ENCODE measurements at places on chromosomes 3 and 15. TPM values are rescaled to one million over a fixed set of nuclear protein-coding genes. Genes with fewer than 3 reads are reported as not detected.

DNA sequence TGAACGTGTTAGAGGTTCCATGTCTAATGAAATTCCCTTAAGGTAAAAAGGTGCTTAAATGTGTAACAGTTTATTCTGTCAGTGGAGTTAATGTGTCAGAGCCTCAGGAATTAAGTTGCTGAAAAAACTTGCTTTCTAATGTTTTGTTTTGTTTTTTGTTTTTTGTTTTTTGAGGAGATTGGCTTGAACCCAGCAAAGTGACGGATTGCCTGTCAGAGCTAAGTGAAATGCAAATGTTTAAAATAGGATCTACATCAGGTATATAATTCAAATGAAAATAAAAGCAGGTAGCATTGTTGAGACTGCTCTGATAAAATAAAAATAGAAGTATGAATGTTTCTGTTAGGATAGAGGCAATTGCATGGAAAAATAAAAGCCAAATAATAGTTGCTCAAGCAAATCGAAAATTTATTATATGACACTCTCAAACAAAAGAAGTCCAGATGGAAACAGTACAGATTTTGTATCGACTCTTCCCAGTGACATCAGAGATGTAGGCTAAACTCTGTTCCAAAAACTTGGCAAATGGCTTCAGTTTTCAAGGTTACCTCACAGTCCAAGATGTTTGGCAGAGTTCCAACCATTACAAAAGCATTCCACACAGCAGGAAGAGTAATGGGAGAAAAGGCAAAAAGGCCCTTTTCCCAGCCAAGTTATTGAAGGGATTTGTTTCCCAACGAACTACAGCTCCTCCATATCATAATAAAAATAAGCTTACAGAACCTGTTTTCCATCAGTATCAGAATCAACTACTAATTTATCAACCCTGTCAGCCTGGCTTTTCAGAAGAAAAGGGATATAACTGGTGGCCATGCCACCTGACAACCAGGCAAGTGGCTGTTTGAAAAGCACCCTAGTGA lies 291.0 kb downstream of the TBL1XR1 start:
- no peak overlapping the region for H3K27ac ChIP-seq
- no peaks in the 10 kb centered on the region for H3K4me1 ChIP-seq
- DNase-seq, result peak; percentile 23
- H3K36me3 ChIP-seq, result no peaks in the 10 kb centered on the region

MAP1A gene
- total RNA-seq, result 0.06 TPM

DNA sequence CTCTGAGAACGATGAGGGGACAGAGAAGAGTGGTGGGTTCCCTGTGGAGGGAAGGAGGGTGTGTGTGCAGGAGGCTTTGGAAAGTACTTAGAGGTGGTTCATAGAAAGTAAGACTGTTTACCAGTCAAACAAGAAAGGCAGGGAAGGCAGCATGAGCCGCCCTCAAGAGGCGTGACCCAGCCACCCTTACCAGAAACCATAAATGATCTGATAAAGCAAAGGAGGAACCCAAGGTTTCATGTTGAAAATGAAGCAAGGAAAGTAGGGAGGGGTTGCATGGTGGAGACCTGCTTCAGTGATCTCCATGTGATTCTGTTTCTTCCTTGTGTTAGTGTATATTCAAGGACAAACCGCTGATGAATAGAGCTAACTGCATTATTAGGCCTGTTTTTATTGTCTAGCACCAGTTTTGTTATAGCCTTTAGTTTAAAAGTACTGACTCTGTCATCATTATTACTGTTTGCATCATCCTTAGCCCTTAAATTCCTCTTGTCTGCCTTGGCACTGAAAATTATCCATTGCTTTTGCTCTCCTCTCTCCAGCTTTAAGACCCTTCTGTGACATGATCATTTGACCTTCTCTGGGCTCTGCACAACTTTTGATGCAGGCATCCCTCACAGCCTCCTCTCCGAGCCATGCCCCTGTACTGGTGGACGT lies 96.1 kb downstream of the STAC start:
- H3K36me3 ChIP-seq, result no peaks in the 10 kb centered on the region
- H3K27ac ChIP-seq, result no peak overlapping the region
- H3K4me3 ChIP-seq, result no peak overlapping the region

DNA sequence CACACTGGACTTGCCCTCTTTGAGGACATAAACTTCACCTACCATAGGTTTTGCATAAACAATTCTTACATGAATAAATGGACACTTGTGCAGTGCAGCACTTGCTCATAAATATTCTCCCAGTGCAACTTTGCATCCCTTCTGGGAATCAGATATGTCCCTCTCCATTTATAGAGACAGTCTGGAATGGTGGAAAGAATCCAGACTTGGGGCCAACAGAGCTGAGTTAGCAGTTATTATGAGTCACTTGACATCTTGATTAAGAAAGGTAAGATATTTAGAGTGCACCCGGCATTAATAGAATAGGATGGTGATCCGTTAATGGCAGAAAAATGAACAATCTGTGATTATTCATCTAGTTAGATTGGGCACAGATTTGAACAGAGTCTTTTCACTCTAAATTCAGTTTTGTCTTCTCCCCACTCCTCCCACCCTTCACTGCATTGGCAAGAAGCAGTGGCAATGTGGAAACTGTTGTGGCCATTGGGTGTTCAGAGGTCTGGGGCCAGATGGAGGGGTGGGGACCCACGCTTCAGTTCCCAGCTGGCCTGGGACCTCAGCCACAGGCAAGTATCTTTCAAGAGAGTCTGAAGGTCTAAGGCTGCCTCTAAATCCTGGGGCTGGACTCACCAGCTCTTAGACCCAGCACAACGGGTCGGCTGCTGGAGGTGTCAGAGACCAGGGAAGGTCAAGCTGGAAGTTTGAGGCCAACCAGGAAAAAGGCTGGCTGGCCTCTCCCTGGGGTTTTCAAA lies 58.9 kb upstream of the KY start:
- DNase-seq, result no peak
- H3K4me3 ChIP-seq, result no peak overlapping the region
- H3K27me3 ChIP-seq, result no peaks in the 10 kb centered on the region

- no peaks in the 10 kb centered on the region for H3K36me3 ChIP-seq
- no peak overlapping the region for H3K4me3 ChIP-seq
- no peak for DNase-seq
- H3K27ac ChIP-seq, result no peak overlapping the region
- H3K27me3 ChIP-seq, result no peaks in the 10 kb centered on the region
Observed at GRCh38 chr15:72034859-72035650, 82.9 kb downstream of the MYO9A start.

DNA sequence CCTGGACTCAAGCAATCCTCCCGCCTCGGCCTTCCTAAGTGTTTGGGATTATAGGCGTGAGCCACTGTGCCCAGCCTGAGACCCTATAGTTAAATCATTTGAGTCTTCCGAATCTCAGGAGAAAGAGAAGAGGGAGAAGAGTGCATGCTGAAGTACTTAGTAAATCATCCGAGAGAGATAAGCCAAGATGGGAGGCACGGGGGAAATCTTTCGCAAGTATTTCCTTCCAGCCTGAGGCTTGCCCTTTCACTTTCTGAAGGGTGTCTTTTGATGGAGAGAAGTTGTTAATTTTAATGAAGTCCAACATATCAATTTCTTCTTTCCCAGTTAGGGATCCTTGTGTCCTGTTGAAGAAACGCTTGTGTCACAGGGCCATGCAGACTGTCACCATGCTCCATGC lies 97.1 kb upstream of the SLC6A6 start:
- no peak overlapping the region for H3K27ac ChIP-seq
- no peak for DNase-seq
- peaks cover 10% of the 10 kb centered on the region for H3K4me1 ChIP-seq
- peaks cover 47% of the 10 kb centered on the region for H3K27me3 ChIP-seq
- no peaks in the 10 kb centered on the region for H3K36me3 ChIP-seq

DNA sequence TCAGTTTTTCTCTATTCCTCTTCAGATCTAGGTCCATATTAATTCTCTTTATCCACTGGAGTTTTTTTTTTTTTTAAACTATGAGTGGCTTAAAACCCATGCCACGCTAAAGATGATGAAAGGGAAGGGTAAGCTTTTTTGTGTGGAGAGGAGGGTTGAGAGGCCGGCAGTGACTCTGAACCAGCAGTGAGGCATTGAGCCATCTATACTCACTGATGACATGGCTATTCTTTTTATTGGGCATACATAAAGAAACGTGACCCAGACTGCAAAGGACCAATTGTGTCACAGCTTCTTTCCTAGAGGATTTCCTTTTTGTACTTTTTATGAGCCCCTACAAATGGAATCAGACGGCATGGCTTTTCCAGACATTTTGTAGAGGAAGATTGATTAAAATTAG lies 662.2 kb downstream of the AGBL1 start:
- H3K4me1 ChIP-seq, result no peaks in the 10 kb centered on the region
- no peak overlapping the region for H3K4me3 ChIP-seq
- no peaks in the 10 kb centered on the region for H3K36me3 ChIP-seq
- no peak overlapping the region for H3K27ac ChIP-seq
- H3K27me3 ChIP-seq, result no peaks in the 10 kb centered on the region

GRCh38 chr15:51163843-51164242 lies 69.1 kb upstream of the TNFAIP8L3 start:
- H3K27me3 ChIP-seq, result no peaks in the 10 kb centered on the region
- no peak for DNase-seq
- H3K27ac ChIP-seq, result no peak overlapping the region
- H3K36me3 ChIP-seq, result no peaks in the 10 kb centered on the region
- no peaks in the 10 kb centered on the region for H3K4me1 ChIP-seq

MME gene
- total RNA-seq, result not detected

COL7A1 gene
- 2.7 TPM for total RNA-seq

- H3K27me3 ChIP-seq, result peaks cover 12% of the 10 kb centered on the region
- DNase-seq, result no peak
- no peak overlapping the region for H3K27ac ChIP-seq
- no peak overlapping the region for H3K4me3 ChIP-seq
- no peaks in the 10 kb centered on the region for H3K36me3 ChIP-seq
Observed at GRCh38 chr3:14540821-14541385, 761 bp upstream of the GRIP2 start.

DNA sequence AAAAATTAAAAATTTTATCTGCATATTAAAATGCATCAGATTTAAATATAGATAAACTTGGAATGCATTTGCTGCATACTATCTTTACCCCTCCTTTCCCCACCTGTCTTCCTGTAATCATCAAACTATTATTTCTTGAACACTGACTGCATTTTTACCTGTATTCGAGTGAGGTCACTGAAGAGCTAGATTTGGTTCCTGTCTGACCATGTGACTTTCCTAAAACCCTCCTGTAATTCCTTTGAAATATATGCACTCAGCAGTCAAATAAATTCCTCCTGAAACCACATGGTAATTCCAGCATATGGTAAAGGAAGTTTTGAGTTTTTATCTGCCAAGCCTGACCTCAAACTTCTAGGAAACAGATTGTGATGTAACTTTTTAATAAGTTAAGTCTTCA lies 445.6 kb upstream of the FRG2C start:
- no peak overlapping the region for H3K4me3 ChIP-seq
- DNase-seq, result no peak
- H3K27me3 ChIP-seq, result no peaks in the 10 kb centered on the region
- no peaks in the 10 kb centered on the region for H3K36me3 ChIP-seq
- no peak overlapping the region for H3K27ac ChIP-seq

TPRG1 gene
- not detected for total RNA-seq

DNA sequence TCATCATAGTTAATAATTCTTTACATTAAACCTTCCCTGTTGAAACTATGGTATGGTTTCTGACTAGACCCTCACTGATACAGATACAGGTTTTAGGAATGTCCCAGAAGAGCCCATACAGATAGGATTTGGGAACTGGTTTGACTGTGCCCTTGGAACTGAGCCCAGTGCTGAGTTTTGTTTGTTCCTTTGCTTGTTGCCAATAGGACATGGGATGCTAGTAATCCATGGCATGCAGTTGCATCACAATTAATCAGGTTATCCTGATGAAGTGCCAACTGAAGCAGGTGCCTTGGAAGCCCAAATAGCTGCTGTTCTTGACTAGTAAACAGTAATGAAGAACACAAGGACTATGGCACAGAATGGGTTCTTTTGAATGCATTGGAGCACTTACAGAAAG lies 230.6 kb downstream of the NEK10 start:
- peaks cover 4% of the 10 kb centered on the region for H3K4me1 ChIP-seq
- H3K27ac ChIP-seq, result no peak overlapping the region
- H3K27me3 ChIP-seq, result no peaks in the 10 kb centered on the region
- no peak for DNase-seq
- H3K36me3 ChIP-seq, result no peaks in the 10 kb centered on the region

GABRB3 gene
- not detected for total RNA-seq

CLDN18 gene
- total RNA-seq, result not detected

GRCh38 chr15:55031727-55032126 lies 165.0 kb downstream of the RSL24D1 start:
- DNase-seq, result no peak
- H3K36me3 ChIP-seq, result no peaks in the 10 kb centered on the region
- H3K27me3 ChIP-seq, result no peaks in the 10 kb centered on the region
- no peaks in the 10 kb centered on the region for H3K4me1 ChIP-seq
- H3K4me3 ChIP-seq, result no peak overlapping the region
- no peak overlapping the region for H3K27ac ChIP-seq

- no peaks in the 10 kb centered on the region for H3K4me1 ChIP-seq
- no peak overlapping the region for H3K27ac ChIP-seq
- H3K4me3 ChIP-seq, result no peak overlapping the region
- no peaks in the 10 kb centered on the region for H3K27me3 ChIP-seq
- H3K36me3 ChIP-seq, result no peaks in the 10 kb centered on the region
Observed at GRCh38 chr3:55592572-55592971, 105.5 kb upstream of the WNT5A start.

GRCh38 chr3:184395320-184395660 lies 15.4 kb downstream of the CHRD start:
- no peaks in the 10 kb centered on the region for H3K36me3 ChIP-seq
- no peak overlapping the region for H3K4me3 ChIP-seq
- 0 out of 3 replicates have a peak, but pooled peaks cover 4% of the 10 kb centered on the region for H3K27me3 ChIP-seq
- no peak overlapping the region for H3K27ac ChIP-seq
- no peak for DNase-seq
- no peaks in the 10 kb centered on the region for H3K4me1 ChIP-seq

CLEC3B gene
- total RNA-seq, result not detected

DNA sequence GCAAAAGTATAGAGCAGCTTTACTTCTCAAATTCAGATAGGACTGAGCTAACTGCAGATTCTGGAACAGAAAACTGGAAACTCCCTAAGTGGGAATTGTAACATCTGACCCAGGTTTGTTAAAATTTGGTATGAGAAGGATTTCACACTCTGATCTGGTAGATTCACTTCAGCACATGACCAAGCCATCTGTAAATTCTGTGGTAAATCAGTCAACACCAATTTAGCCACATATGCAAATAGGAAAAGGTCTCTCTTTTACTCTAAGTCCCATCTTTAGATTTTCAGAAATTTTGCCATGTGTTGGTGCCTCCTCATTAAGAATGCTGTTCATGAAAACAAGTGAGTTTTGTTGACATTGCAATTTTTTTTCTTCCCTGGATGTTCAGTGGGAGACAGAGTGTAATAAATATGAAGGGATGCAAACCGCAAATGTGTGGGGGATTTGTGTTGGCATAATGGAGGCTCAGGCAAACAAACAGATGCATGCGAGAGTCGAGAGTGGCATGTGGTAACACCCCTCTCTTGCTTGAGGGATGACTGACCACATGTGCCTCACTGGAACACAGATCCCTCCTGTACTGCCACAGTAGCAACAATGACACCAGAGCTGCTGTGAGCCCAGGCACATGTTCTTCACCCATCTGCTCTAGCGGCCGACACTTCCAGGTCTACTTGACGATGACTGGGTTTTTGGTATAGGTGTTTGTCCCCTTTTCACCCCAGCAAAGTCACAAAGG lies 146.6 kb downstream of the FEZF2 start:
- no peak overlapping the region for H3K4me3 ChIP-seq
- 0 out of 3 replicates have a peak, but pooled peaks cover 7% of the 10 kb centered on the region for H3K36me3 ChIP-seq
- no peak for DNase-seq

GRCh38 chr15:76286271-76286879 lies 24.9 kb downstream of the ETFA start:
- H3K4me1 ChIP-seq, result peaks cover 26% of the 10 kb centered on the region
- H3K36me3 ChIP-seq, result peaks cover 14% of the 10 kb centered on the region
- no peak overlapping the region for H3K27ac ChIP-seq

PLA2G4E gene
- not detected for total RNA-seq

GRCh38 chr15:71678191-71678590 lies 132.2 kb upstream of the NR2E3 start:
- no peak overlapping the region for H3K4me3 ChIP-seq
- H3K36me3 ChIP-seq, result no peaks in the 10 kb centered on the region
- no peak for DNase-seq
- peaks cover 1% of the 10 kb centered on the region for H3K27me3 ChIP-seq
- peaks cover 57% of the 10 kb centered on the region for H3K4me1 ChIP-seq

All from HepG2 (cell line).